ENCODE measurements at places on chromosomes 3 and 15.

GRCh38 chr3:174465177-174465576 is 394.0 kb upstream of the NAALADL2 start:
- no peak for DNase-seq

DNA sequence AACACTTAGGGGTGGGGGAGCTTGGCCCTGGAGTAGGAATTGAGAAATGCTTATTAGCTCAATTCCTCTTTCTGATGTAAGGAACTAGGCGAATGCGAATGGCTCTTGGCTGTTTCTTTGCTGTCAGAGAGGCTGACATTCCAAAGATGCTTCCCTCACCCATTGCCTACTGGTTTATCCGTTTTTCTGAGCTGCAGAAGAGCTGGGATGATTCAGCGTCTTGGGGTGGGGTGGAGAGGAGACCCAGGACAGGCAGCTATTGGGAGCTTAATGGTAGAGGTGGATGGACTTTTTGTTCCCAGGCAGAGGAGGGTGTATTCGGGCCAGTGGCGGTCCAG is 9.8 kb downstream of the PLEKHO2 start:
- no peak for DNase-seq

GRCh38 chr3:29440413-29441305 is 159.8 kb downstream of the RBMS3 start:
- DNase-seq: no peak

DNA sequence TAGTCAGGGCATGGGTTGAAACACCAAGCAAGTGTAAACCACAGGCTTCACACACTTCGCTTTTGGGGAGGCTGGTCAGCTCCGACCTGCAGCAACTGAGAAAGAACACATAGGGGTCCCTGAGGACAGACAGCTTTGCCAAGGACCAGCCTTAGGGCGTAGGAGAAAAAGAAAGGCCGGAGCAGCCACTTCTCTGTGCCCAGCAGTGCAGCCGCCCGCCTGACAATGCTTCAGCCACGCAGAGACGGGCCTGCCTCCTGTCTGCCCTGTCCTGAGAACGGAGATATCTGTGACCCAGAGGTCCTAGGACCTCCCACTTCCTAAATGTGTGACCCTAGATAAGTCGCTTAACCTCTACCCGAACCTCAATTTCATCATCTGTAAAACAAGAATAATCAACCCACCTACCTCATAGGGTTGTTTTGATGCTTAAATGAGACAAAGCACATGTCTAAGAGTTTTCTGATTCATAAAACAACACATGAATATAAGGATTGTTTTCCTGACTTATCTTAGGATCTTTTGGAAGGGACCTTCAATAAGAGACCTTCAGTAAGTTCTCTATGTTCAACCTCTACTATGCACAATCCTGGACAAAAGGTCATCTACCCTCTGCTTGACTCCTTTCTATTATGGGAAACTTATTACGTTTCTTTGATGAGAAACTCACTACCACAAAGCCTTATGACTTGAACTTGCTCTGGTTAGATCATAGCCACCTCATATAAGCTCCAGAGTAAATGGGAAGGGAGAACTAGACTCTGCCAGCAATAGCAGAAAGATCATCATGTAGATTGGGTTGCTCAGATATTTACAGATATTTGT is 32.9 kb upstream of the RFTN1 start:
- DNase-seq: no peak

DNA sequence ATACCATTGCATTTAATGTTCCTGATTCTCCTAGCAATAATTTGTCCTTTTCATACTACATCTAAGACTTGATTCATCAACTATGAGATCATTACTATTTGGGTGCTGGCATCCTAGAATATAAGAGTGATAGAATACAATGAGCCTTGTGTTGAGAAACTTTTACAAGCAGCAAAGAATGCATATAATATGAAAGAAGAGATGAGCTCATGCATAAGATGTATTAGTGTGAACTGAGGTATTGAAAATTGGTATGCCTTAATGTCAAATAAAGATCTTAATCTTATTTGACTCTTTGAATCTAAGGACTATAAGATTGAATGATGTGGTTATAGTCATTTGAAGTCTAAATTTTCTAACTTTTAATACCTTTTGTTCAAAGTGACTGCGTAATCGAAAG is 220.0 kb upstream of the ARHGEF26 start:
- no peak for DNase-seq

DNA sequence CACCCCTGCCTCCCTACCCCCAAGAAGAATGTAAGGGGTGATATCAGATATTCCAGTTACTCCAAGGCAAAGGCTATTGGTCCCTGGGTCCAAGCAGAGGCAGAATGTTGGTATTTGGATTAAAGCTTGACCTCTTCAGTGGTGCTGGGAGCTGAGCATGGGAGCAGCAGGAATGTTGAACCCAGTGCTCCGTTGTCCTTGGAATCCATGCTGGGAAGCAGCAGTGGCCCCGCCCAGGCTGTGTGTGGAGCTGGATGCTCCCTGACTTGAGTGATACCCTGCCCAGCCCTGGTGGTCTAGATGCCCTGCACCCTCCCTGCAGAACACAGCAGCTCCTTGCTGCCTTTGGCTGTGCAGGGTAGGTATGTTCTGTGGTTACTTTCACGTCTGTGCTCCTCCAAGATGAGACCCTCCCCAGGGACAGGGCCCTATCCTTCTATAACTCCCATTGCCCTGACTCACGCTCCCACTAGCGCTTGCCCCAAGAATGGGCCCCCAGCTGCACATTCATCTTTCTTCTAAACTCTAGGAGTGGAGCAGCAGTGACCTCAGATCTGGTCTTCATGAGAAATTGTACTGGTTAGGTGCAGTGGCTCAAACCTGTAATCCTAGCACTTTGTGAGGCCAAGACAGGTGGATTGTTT is 35.1 kb downstream of the UMPS start:
- DNase-seq: peak; percentile 19

GRCh38 chr3:20537234-20537633 is 351.2 kb upstream of the SGO1 start:
- DNase-seq: no peak
